Activated T-cell treated with anti-CD3 and anti-CD28 coated beads, Interleukin-2, amount 50 U/mL, for 24 hours (primary cell): ENCODE measurements at places on chromosomes 4 and X.
A peak's percentile ranks its signal among the peaks of the same experiment; 100 is the strongest.

- DNase-seq = no peak
These were observed 228.0 kb downstream of the PALLD start for GRCh38 chr4:168724686-168725411.

- no peak for DNase-seq
These were observed 84.9 kb downstream of the MAML3 start for GRCh38 chr4:140069066-140069465.

DNA sequence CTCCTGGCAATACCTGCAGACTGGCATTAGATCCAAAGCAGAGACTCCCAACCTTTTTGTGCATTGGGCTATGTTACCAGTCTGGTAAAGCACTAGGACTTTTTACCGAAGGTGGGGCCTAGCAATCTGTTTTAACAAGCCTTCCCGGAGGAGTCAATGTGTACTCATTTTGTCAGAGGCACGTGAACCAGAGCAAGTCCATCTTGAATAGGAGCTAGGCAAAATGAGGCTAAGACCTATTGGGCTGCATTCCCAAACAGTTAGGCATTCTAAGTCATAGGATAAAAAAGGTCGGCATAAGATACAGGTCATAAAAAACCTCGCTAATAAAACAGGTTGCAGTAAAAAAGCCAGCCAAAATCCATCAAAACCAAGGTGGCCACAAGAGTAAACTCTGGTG is 22.3 kb downstream of the ADGRA3 start:
- no peak for DNase-seq

- no peak for DNase-seq
These were observed 18.0 kb upstream of the TMEM131L start for GRCh38 chr4:153448003-153448731.

DNA sequence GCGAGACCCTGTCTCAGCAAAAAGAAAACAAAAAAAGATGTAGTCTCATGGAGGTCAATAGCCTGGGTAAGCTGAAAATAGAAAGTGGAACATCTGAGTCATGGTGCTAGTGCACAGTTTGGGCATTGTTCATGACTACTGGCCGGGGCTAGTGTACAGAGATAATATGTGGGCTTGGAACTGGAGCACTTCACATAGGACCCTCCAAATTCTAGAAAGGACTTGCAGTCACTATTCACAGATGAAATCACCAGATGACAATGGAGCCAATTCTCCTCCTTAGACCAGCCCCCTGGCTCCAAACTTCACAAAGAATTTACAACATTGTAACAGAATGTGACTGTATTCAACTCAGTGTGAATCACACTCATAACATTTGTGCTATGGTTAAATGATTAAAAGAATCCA is 367.8 kb upstream of the SLC7A11 start:
- DNase-seq = no peak

- no peak for DNase-seq
These were observed 32.8 kb upstream of the REST start for GRCh38 chr4:56874923-56875322.

- DNase-seq = no peak
These were observed 12.4 kb upstream of the CXXC4 start for GRCh38 chr4:104507112-104507511.

- no peak for DNase-seq
These were observed 51.9 kb downstream of the MAOA start for GRCh38 chrX:43707812-43708548.

DNA sequence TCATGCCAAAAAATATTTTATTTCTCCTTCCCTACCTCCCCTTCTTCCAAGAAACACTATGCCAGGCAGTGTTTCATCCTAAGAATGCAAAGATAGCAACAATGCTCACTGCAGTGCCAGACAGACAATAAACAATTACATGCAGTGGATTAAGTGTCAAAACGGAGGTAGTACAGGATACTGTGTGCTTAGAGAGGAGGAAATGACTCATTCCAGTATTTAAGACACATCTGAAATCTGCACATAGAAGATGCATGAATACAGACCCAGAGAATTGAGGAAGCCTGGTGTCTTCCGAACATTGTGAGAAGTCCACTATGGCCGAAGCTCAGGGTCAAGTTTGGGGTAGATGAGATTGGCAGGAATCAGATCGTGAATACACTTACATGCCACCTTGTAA is 326.4 kb downstream of the PPP3CA start:
- DNase-seq = no peak

DNA sequence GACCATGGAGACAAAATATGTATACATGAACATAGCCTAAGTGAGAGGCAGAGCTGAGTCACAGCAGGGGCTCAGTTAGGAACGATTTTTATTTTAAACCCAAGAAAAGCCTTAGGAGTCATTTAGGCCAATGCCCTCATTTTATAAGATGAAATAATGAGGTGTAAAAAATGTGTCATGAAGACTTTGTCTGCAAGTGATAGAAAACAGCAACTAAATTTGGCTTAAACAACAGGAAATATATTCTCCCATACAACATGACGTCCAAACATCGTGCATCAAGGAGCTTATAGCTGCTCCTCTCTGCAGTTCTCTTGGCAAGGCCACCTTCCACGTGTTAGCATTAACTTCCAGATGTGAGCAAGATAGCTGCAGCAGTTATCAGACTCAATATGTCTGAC is 16.8 kb downstream of the SCFD2 start:
- no peak for DNase-seq

GRCh38 chr4:111854494-111855087 is 290.7 kb upstream of the FAM241A start:
- no peak for DNase-seq

GRCh38 chrX:8190341-8190830 is 19.3 kb upstream of the VCX2 start:
- DNase-seq = no peak

GRCh38 chr4:155419266-155419665 is 42.5 kb upstream of the MAP9 start:
- DNase-seq = no peak

- no peak for DNase-seq
These were observed 680.6 kb downstream of the IQCM start for GRCh38 chr4:149135062-149135461.

DNA sequence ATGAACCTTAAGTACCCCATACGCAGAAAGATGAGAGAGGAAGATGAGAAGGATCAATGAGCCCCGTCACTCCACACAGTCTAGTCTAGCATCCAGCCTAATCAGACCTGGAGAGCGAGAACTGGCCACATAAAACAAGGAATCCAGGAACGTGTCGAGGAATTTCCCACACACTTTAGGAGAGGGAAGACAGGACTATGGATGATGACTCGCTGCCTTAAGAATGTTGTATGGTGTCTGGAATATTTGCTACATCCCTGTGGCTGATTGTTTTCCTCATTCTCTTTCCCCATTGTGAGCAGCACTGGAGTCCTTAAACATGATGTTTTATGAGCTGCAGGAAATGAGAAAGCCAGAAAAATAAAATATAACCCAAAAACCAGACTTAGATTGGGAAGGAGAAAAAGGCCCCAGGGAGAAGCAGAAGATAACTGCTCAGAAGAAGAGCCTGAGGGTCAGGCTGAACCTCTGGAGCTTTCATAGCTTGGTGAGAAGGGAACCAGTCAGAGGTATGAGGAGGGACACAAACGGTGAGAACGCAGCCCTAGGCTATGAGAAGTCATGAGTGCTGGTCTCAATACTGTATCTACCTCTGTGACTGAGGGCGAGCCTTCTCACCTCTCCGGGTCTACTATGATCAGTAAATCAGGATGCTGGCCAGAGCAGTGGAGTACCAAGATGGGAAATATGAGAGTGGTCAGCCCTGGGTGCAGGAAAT is 139.5 kb upstream of the NOCT start:
- DNase-seq = no peak

- no peak for DNase-seq
These were observed 8.5 kb upstream of the CCSER1 start for GRCh38 chr4:90118527-90119195.

DNA sequence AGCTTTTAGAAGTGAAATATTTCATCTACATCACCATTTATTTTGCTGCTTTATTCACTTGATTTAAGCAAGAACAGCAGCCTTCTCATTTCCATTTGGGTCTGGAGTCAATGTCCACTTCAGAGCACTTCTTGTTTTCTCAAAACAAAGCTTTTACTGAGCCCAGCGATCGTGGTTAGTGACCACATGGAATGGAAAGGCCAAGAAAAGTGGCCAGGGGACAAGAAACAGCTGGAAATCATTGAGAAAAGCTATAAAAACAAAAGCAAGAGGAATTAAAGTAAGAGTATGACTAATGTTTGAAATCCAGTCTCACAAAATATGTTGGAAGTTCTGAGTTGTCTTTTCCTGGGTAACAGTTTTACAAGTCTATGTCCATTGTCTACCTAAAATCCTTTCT is 328.4 kb upstream of the INTU start:
- no peak for DNase-seq

- no peak for DNase-seq
These were observed 177.4 kb downstream of the SH3KBP1 start for GRCh38 chrX:19709812-19710518.

DNA sequence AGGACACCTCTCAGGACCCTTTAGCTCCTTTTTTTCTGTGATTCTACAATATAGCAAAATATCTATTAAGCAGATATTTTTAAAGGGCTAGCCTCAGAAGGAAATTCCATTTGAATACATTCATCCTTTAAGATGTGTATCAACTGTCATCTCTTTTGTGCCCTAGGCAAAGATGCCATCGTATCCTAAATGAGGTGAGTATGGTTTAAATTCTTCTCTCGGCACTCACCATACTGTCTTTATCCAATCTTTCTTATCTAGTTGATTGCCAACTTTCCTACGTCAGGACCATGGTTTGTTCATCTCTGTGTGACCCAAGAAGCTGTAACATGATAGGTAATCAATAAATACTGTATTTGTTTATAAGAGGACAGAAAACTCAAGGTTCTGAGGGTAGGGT is 176.0 kb downstream of the LDB2 start:
- no peak for DNase-seq

DNA sequence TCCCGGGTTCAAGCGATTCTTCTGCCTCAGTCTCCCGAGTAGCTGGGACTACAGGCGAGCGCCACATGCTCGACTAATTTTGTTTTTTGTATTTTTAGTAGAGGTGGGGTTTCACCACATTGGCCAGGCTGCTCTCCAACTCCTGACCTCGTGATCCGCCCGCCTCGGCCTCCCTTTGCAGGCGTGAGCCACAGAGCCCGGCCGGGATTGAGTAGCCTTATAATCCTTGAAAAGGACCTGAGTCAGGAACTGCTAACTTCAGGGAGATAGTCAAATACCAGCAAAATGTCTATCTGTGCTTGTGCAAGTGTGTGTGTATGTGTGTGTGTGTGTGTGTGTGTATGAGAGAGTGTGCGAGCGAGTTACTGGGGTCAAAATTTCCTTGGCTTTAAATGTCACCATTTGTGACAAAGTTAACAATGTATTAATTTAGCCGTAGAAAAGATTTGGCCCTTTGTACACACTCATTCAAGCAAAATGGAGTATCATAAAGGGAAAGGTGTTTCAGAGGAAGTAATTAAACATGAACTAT is 1.8 kb upstream of the KDM6A start:
- no peak for DNase-seq

- no peak for DNase-seq
These were observed 1389.9 kb downstream of the ARAP2 start for GRCh38 chr4:34854451-34854850.

- no peak for DNase-seq
These were observed 746 bp upstream of the AADAT start for GRCh38 chr4:170090352-170091052.

DNA sequence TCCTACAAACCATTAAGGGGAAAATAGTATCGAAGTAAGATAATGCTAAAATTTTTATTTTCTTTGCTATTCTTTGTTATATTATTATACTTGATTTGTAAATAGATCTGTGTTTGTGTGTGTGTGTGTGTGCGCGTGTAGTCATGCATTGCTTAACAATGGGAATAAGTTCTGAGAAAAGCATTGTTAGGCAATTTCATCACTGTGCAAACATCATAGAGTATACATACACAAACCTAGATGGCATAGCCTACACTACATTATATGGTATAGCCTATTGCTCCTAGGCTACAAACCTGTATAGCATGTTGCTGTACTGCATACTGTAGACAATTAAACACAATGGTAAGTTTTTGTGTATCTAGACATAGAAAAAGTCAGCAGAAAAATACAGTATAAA is 17.1 kb downstream of the MTTP start:
- no peak for DNase-seq

DNA sequence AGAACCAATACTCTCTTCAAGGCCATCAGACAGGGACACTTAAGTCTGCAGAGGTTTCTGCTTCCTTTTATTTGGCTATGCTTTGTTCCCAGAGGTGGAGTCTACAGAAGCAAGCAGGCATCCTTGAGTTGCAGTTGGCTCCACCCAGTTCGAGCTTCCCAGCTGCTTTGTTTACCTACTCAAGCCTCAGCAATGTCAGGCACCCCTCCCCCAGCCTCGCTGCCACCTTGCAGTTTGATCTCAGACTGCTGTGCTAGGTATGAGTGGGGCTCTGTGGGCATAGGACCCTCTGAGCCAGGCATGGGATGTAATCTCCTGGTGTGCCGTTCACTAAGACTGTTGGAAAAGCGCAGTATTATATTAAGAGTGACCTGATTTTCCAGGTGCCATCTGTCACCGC is 12.6 kb upstream of the UGT2B15 start:
- DNase-seq = no peak

- DNase-seq = no peak
These were observed 52.5 kb upstream of the ANTXR2 start for GRCh38 chr4:80125252-80126177.

DNA sequence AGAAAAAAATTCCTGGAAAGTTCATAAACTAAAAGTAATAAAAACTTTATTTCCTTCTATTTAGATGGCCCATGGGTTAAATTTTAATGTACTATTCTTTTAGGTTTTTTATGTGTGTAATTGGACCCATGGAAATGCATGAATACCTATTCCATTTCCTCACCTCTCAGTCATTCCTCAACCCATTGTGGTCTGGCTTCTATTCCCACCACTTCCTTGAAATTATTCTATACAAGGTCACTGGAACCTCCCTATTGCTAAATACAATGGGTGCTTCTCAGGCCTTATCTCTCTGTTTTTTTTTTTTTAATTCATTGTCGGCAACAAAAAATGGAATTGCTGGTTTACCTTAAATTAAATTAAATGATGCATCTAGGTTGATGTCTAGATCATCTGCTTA is 17.2 kb downstream of the SLC39A8 start:
- DNase-seq = no peak

GRCh38 chr4:84085986-84086385 is 413.1 kb downstream of the NKX6-1 start:
- DNase-seq = no peak

DNA sequence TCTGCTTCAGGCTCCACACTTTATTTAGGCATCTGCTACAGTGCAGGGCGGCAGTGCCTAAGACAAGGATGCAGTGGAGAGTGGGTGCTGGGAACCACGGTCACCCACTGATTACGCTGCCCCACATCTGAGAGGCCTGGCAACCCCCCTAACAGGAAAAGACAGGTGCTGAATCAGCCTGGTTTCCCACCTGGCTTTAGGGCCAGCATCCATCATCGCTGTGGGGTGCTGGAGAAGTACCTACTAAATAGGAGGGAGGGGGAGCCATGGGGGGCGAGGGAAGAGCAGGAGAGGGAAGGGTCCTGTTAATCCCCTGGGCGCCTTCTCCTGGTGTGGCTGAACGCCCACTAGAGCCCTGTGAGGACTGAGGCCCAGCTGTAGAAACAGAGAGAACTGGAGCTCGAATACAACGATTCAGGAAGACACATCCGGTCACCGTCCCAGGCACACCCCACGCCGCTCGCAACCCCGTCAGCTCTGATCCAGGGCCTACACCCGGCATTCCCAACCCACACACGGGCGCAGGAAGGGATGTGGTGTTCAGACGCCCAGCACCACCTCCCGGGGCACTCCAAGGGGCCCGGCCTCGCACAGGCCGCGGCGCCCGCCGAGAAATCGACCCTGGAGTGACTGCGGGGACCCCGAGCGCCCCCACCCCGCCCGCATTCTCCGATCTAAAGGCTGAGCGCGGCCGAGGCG is 554 bp downstream of the DCTD start:
- DNase-seq = peak; percentile 76
